ENCODE measurements at places on chromosomes 5 and 9. TPM values are rescaled to one million over a fixed set of nuclear protein-coding genes. Genes with fewer than 3 reads are reported as not detected.
A peak's percentile ranks its signal among the peaks of the same experiment; 100 is the strongest.

Gene SHOC1
- under 0.01 TPM for total RNA-seq

Gene KCNT1
- total RNA-seq: not detected

Gene ZCCHC7
- 32.6 TPM for total RNA-seq

Gene FYB1
- total RNA-seq: under 0.01 TPM

Gene PPIC
- 92.8 TPM for total RNA-seq

Gene PCA3
- total RNA-seq: 0.36 TPM

Gene RNF183
- total RNA-seq: not detected

Gene TTC16
- under 0.01 TPM for total RNA-seq

Gene SET
- total RNA-seq: 397 TPM

Gene PLPP7
- 16.3 TPM for total RNA-seq

Gene DNM1
- total RNA-seq: 3.6 TPM

Gene SLC45A2
- 0.59 TPM for total RNA-seq

DNA sequence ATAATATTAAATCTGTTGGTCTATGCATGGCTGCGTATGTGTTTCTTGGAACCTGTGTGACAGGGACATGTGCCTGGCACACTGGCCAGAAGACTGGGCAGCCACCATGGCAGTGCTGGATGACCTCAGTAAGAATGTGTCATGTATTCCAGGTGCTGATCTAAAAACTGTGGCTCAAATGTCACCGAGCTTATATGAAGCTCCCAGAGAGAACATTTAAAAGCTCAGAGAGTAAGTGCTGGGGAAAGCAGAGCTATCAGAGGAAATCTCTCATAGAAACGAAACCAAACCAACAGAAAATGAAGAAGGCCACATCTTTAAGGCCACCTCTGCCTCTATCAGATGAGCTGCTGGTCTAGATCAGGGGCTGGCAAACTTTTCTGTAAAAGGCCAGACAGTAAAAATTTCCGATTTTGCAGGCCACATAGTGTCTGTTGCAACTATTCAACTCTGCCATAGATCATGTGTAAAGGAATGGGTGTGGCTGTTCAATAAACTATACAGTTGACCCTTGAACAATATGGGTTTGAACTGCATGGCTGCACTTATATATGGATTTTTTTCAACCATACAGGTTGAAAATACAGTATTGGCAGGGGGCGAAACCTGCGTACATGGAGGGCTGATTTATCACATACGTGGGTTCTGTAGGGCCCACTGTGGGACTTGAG is 31.8 kb downstream of the TSTD2 start:
- no peak for DNase-seq

- no peak for DNase-seq
These were observed 20.3 kb upstream of the ARRDC3 start for GRCh38 chr5:91403438-91403837.

DNA sequence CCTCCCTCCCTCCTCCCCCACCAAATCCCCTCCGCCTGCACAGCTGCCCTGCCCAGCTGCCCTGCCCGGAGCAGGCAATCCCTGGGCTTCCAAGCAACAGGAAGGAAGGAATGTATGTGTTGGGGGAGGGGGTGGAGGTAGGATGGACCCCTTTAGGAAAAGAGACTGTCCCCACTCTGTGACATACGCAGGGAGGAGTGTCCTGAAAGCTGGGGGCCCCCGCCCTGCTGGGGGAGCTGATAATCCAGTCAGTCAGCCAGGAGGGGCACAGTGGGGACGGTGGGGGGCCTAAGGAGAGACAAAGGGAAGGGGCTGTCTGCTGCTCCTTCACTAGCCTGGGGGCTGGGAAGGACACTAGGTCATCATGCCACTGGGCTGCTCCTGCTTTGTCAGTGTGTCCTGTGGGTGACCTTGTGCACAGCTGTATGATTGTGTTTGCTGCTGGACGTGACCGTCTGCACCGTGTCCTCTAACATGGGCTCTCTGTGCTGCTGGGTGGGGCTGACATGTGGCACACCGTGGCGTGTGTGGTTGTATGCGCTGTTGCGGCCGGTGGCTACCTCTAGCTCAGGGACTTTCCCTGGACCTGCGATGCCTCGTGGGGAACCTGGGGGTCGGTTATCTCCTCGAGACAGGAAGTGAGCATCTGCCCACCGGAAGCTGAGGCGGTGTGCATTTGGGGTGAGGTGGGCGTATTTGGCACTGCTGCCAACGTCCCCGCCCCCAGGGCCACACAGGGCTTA is 3.0 kb downstream of the N4BP3 start:
- peak; percentile 58 for DNase-seq

GRCh38 chr9:88534456-88535225 is at the start of gene NXNL2:
TSS of gene NXNL2 (plus strand) at chr9:88535178. CDS start at chr9:88535435, 257 bp downstream.
- DNase-seq: peak; percentile 96

DNA sequence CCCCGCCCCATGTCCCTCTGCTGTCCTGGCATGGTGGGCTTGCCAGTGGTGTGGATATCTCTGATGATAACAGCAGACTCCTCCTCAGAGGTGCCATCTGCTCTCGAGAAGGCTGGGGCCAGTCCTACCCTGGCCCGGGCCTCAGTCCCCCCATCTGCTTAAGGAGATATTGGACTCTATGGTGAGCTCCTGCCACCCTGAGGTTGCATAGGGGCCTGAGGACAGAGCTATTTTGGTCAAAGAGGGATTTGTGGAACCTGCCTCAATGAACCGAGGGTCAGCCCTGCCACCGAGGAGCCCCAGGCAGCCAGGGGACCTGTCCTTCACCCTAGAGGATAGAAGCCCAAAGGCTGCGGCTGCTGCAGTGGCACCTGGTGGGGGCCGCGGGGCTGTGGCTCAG is 32.6 kb downstream of the NTNG2 start:
- DNase-seq: no peak

DNA sequence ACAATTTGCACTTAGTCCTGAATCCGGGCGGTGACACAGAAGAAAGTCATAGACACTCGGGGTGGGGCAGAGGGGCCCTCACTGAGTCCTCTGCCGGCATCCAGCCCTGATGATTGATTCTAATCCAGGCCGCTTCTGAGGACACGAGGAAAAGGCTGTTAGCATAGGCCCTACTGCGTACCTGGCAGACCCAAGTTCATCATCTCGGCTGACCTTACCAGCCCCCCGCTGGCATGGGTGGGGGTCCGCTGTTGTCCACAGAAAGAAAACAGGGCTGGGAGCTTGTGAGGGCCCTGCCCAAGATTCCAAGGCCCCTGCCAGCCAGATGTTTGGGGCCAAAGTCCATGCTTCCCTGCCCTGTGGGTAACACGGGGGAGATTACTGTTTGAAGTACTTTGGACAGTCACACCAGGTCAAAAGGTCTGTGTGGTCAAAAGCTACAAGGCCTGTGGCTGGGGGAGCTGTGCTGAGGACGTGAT is 24.5 kb downstream of the ERGIC1 start:
- peak; percentile 88 for DNase-seq

- DNase-seq: no peak
These were observed 85.0 kb upstream of the RARS1 start for GRCh38 chr5:168401226-168401625.

DNA sequence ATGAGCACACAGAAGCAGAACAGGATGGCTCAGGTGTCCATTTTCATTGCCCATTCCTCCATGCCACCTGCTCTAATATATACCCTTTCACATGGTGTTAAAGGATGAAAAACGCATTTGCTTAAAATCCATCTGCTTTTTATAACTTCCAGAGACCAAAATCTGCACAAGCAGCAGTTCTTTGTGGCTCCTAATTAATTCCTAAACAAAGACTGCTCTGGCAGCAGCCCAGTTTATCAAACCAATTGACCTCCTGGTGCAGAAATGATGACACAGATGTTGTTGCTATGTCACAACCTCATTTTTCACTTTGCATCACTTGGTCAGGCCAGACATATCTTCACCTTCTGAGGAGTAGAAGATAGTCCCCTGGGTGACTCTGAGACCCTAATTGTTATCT is 141.2 kb downstream of the ASTN2 start:
- DNase-seq: no peak

- no peak for DNase-seq
These were observed 18.8 kb downstream of the RAPGEF1 start for GRCh38 chr9:131721076-131721475.

DNA sequence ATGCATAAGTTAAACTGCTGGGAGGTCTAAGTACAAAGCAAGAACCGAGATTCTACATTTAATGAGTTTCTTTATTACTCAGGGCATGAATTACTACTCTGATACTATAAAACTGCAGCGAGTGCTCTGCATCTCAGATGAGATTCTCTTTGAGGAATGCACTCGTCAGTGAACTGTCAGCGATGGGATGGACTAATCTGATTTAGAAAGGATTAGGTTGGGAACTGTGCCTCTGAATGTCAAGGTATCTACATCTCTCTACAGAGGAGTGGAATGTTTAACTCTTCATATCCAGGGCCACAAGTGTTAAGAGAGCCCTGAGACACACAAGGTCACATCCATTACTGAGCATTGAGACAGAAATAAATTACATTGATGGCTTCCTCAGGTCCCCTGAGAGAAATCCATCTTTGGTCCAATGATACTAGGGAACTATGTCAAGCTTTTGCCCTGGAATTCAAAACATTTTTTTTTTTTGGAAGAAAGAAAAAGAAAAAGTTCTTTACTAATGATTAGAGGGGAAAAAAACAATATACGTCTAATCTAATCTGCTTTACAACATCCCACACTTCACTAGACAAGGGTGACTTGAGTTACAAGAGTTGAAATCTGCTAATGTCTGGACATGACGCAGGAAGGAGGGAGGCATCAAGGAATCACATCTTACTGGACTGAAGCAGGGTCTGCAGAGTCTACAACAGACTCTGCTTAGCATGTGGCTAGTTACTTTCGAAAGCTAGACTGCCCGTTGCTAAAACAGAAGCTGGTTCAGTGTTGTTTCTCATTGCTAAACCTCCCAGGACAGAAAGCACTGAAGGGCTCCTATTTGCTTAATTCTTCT is 270.0 kb upstream of the TLE4 start:
- DNase-seq: no peak

DNA sequence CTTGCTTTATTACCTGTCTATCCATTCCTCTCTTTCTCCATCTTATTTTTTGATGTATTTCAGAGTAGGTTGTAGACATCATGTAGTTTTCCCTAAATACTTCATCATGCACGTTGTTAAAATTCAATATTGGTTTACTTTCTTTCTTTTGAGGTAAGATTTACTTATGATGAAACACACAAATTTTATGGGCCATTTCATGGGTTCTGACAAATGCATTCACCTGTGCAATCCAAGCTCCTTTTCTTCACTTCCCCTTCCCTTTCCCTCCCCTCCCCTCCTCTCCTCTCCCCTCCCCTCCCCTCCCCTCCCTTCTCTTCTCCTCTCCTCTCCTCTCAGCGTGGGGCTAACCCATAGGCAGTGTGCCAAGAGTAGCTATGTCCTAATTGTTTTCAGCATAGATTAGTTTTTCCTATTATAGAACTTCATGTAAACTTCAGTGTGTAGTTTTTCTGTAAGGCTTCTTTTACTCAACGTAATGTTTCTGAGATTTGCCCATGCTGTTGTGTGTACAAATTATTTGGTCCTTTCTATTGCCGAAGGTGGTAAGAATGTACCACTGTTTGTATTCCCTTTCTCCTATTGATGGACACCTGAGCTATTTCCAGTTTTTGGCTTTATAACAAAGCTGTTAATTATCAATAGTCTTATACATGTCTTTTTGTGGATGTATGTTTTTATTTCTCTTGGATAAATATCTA is 92.9 kb upstream of the CLINT1 start:
- DNase-seq: peak; percentile 19

- no peak for DNase-seq
These were observed 884.0 kb upstream of the ACO1 start for GRCh38 chr9:31500422-31500821.

DNA sequence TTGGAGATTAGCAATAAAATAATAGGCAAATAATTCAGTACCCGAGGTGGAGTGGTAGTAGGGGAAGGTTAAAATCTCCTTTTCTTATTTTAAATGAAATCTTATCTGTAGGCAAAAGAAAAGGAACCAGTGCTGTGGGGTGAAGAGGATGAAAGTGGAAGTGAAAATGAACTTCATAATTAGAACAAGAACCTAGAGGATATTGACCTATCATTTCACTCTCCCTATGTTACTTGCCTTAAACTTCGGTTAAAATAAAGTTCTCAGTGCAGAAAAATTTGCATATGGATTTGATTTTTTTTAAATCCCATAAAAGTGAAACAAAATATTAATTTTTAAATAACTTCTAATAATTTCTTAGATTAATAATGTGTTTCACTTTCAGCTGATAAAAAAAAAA is 1094.9 kb upstream of the C9orf72 start:
- DNase-seq: no peak

DNA sequence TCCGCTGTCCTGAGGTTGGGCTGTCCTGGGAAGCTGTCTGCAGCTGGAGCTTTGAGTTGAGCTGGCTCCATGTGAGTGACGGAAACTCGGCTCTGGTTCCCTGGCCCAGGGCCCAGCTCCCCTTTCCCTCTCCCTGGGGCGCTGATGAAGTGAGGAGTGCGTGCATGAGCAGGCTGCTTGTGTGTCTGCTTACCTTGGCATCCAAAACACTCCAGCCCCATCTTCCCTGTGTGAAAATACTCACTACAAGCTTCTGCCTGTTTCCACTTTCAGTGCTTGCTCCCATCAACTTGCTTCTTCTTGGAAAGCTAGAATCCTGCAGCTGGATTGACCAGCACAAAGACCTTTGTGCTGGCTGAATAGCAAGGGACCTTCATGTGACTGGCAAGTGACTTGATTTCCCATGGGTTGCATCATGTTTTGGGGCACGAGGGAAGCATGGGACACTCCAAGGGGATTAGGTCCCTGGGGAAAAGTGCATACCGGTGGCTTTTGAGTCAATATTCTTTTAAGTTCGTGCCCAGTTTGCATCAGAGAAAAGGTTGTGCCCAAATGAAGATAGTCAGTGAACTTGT is 198.1 kb downstream of the GADD45G start:
- no peak for DNase-seq

- peak; percentile 71 for DNase-seq
These were observed 3.7 kb upstream of the COL5A1 start for GRCh38 chr9:134637696-134638501.

DNA sequence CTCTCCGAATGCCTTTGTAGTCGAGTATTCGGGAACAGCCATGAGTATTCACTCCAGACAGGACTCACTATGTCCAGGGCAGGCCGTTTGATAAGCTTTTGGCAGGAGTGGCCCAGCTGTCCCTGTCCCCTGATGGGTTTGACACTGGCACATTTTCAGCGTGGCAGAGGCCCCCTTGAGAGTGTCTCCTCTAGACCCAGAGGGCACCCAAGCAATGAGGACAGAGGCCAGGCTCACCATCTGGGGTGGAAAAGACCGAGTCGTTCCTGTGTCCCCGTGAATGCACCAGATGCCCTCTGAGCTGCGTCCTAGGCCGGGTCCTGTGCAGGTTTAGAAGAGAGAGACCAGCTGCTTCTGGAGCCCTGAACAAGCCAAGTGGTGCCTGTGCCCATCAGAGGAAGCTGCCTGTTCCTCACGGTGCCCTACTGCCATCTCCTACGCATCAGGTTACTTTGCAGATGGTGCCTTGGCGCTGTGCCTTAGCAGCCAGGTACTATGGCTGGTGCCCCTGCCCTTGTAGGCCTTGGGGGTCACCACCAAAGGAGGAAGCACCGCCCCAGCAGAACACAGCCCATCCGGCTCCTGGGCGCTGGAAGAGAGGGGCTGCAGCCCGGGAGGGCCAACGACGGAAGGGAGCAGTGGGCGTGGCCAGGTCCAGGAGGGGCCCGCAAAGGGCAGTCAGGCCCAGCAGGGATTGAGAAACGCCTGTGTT is 42.4 kb downstream of the LRSAM1 start:
- peak; percentile 67 for DNase-seq

GRCh38 chr9:16449076-16449730 is 421.3 kb downstream of the BNC2 start:
- DNase-seq: no peak
